ENCODE measurements at places on chromosomes 7 and 10.

- DNase-seq, result no peak
Measured at GRCh38 chr10:30151581-30152389, 92.4 kb upstream of the JCAD start.

GRCh38 chr7:50274361-50274760 is 30.2 kb upstream of the IKZF1 start:
- DNase-seq, result no peak

- no peak for DNase-seq
Measured at GRCh38 chr7:8386926-8387550, 46.4 kb upstream of the NXPH1 start.

- DNase-seq, result no peak
Measured at GRCh38 chr7:107253599-107253998, 84.8 kb downstream of the HBP1 start.

- no peak for DNase-seq
Measured at GRCh38 chr7:132191418-132191817, 384.9 kb downstream of the PLXNA4 start.

- no peak for DNase-seq
Measured at GRCh38 chr7:99072126-99072525, 71.8 kb downstream of the SMURF1 start.
